ENCODE measurements at places on chromosomes 1 and 21.

GRCh38 chr1:162165528-162165927, 96.0 kb downstream of the NOS1AP start:
- no peak for DNase-seq

- DNase-seq: no peak
Measured at GRCh38 chr1:153717330-153717729, 10.5 kb upstream of the INTS3 start.

DNA sequence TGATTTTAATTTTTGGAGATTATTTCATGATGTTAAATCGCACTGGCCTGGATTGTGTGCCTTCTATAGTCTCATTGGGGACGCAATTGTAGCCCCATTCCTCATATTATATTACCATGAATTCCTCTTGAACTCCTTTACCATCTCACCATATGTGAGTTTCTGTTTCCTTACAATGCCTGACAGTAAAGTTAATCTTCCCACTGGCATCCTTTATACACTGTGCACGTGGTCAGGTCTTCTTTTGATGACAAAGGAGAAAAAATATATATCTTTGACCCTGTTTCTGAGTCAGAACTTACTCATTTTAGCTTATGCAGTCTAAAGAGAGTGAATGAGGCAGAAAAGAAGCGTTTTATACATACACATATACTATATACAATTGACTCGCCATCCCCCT, 774 bp upstream of the ABL2 start:
- no peak for DNase-seq

DNA sequence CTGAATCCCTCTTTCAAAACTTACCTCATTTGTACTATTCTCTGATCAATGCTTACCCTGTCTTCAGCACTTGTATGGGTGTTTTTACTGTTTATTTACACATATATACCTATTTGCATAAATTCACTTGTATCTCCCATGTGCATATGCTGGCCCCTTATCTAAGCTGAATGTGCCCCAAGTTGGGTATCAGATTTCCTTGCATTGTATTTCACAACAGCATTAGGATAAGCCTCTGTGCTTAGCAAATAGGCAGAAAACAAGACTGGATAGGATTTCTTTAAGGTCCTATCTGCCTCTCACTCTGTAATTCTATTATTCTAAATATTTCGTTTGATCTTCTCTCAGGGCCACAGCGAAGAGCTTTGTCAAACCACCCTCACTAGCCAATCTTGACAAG, 45.9 kb upstream of the IPO9 start:
- no peak for DNase-seq

- DNase-seq: no peak
Measured at GRCh38 chr1:76093522-76094312, 19.2 kb downstream of the ST6GALNAC3 start.
